ENCODE measurements at places on chromosomes 6 and 20.

DNA sequence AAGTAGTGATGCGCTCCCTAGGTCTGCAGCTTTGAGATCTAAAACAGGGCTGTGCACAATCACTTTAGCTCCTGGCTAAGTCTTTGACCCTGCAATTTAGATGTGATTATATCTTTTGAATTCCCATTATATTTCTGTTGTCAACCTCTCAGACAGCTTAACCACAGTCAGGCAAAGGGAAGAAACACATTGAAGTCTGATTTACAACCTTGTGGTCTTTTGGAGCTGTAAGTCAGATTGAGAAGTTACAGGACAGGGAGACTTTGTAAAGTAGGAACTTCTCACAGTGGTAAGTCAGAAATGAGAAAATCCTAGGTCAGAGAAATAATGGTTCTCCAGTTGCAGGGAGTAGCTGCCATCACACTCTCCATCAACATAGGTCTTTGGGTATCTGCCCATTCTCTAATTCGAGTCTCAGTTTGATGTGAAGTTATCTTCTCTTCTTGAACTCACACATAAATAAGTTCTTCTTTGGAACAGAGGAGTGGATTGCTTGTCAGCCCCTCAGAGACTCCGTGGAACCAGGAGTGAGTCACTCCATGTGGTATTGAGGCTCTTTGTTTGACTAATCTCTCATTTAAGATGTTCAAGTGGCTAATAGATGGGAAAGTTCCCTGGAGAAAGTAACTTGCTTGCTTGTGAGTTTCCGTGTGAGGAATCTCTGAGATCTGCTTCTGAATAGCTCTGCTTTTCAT lies 35.0 kb upstream of the SGK1 start:
- no peak for DNase-seq

- no peak for DNase-seq
Measured at GRCh38 chr6:38604700-38605099, 35.0 kb downstream of the BTBD9 start.

GRCh38 chr6:154996016-154996590 lies 988 bp downstream of the TIAM2 start:
- no peak for DNase-seq

- no peak for DNase-seq
Measured at GRCh38 chr6:24321538-24322162, 36.2 kb downstream of the DCDC2 start.

- DNase-seq = no peak
Measured at GRCh38 chr6:45795678-45796077, 220.0 kb downstream of the CLIC5 start.

DNA sequence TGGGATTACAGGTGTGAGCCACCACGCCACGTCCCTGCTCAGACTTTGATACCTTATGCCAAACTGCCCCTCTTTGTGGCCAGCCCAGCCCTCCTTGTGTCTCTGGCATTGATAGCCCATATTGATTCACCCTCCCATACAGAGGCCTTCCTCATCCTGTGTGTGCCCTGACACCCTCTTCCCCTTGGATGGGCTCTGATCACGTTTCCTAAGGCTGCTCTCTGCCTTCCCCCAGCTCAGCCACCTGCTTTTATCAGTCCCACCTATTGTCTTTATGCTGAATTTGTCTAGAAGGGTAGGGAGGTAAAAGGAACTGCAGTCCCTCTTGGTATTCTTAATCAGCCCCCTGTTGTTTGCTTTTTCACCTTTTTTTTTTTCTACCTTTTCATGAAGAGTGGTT lies 95.9 kb downstream of the CDKAL1 start:
- no peak for DNase-seq

GRCh38 chr6:169865346-169866139 lies 114.1 kb downstream of the ERMARD start:
- no peak for DNase-seq

- no peak for DNase-seq
Measured at GRCh38 chr6:52530351-52530750, 46.5 kb downstream of the TRAM2 start.

DNA sequence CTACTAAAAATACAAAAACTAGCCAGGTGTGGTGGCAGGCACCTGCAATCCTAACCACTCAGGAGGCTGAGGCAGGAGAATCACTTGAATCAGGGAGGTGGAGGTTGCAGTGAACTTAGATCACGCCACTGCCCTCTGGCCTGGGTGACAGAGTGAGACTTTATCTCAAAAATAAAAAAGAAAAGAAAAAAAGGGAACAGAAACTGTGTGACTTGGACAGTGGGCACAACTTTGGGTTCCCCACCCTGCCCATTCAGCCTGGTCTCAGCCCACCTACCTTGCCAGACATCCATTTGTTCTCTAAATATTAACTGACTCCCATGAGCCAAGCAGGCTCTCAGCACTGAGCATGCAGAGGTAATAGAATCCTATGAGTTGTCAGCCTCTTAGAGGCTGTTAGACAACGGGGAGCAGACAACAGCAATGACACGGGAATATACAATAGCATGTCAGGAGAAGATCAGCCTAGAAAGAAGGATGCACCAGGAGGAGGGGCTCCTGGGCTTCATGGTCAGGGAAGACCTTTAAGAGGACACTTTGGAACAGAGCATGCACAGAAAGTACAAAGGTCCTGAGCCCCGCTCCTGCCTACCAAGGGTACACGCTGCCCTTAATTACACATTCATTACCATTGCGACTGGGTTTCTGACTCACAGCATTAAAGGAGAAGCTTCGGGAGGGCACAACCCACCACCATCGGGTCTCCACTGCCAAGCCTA lies 20.0 kb downstream of the FAM209B start:
- DNase-seq = no peak

- no peak for DNase-seq
Measured at GRCh38 chr6:12026120-12026519, 14.0 kb downstream of the HIVEP1 start.

- no peak for DNase-seq
Measured at GRCh38 chr20:26135325-26136110, 438.9 kb upstream of the ZNF337 start.

DNA sequence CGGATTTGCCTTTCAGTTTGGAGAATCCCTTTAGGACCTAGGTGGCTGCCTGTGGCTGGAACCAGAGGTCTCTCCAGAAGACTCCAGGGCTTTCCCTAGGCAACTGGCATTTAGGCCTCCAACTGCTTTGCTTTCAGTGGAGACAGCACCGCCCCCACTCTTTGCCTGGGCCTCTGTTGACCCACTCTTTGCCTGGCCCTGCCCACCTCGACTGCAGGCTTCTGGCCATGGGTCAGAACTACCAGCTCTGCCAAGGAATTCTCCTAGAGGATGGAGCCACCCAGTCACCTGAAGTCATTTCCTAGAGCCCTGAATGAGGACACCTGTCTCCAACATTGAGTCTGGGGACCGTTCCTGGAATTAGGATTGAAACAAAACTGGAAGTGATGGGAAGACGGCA lies 439.0 kb upstream of the CDH4 start:
- no peak for DNase-seq

DNA sequence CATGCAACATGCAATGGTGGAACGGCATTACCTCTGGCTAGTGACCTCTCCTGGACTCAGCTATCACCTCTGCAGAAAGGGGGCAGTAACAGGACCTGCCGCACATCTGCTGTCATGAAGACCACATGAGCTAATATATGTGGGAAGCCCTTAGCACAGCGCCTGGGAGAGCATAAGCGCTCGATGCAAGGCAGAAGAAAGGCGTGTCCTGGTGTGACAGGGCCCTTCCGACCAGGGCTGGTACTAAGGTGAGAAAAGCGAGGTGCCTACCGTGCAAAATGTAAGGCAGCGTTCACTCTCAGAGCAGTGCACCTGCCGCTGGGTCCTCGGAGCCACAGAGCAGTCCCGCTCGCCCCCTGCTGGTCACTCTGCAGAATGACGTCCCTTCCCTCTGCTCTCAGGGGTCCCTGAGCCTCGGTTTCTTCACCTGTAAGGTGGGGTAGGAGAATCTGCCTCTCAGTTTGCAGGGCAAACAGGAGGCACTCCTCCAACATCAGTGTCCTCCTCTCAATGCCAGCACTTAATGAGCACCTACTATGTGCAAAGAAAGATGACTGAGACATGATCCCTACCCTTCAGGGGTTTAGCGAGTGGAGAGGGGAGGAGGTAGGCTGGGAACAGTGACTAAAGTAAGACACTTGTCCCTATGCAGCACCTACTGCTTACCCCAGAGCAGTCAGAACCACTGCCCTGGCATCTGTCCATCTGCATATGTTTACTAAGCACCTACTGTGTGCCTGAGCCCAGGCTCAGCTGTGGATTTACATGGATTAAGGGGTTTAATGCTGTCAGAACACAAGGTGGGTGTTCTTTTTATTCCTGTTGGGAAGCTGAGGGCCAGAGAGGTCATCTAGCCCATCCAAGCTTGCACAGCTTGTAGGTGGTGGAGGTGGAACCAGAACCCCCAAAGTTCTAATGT lies 41.1 kb upstream of the PTGIS start:
- DNase-seq = peak; percentile 55

DNA sequence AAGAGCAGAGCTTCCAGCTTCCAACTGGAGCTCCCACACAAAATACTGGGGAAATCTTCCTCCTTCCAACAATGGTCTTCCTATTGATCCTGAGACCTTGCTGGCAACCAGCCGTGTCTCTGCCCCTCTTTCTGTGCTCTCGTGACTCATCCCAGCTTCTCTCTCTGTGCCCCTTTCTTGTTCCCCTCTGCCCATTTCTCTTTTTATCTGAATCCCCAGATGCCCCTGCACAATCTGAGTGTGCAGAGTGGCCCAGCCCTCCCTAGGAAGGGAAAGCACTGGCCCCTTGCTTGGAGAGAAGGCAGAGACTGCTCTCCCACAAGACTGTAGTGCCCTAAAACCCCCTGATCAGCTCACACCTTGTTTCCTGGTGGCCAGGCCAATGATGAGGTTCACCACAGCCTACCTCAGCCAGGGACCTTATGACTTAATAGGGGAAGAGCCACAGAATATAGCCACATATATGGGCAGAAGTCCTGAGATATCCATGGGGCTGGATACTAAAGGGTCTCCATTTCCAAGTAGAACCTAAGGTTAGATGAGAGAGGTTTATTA lies 23.1 kb upstream of the MAS1L start:
- no peak for DNase-seq

GRCh38 chr20:48143435-48144081 lies 358.3 kb upstream of the SULF2 start:
- DNase-seq = no peak

DNA sequence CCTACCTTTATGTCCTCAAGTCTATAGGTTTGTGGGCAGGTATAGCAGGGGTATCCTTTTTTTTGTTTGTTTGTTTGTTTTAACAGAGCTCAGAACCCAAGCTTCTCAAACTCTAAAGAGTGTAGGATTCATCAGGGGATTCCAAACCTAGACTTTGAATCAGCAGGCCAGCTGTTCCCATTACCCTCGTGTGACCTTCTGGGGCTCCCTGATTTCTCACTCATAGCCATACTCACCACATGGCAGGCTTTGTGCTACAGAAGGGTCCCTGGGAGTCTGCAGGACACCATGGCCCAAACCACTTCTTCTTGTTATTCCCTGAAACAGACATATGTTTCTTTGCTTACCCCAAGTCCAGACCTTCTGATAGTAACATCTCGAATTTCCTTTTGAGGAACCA lies 350.8 kb upstream of the TSHZ2 start:
- no peak for DNase-seq

DNA sequence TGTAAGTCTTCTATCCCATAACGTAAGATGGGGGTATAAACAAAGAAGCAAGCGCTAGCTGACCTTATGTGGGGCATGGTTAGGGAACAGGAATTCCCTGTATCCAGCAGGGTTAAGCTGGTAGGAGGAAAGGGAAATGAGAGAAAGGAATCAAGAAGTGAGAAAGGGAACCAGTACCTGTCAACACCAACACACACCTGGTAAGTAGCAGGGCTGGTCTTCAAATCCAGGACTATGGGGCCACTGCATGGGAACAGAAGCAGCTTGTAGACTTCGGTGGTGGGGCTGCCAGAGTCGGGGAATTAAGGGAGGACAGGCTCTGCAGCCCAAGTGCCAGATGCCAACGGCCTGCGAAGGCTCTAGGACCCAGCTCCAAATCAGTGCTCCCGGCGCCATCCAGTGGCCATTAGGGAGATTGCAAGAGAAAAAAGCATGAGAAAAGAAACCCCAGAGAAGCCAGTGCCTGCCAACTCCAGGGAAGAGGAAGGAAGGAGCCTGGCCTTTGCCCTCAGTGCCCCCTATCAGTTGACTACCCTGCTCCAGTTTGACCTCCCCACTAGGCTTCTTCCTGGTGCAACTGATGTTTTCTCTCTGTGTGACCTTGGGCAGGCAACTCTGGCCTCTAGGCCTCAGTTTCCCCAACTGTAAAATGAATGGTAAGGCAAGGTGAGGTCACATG lies 15.8 kb upstream of the RBPJL start:
- peak; percentile 14 for DNase-seq

DNA sequence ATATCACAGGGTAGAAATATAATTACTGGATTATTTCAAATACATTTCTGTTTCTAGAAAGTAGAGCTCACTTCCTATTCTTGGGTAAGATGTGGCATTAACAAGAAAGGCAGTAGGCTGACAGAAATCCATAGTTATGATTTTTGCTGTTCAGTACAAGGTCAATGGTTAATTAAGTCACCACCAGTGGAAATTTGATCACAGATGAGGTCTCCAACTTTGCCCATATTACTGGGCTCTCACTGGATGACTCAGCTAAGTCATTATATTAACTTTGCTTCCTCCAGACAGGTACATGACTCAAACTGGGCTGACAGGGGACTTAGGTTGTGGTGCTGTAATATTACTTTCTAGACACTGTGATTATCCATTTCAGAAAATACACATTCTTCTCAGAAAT lies 212.4 kb downstream of the GRIK2 start:
- DNase-seq = no peak

GRCh38 chr20:21102603-21103311 lies 3.4 kb downstream of the LINC00237 start:
- no peak for DNase-seq

DNA sequence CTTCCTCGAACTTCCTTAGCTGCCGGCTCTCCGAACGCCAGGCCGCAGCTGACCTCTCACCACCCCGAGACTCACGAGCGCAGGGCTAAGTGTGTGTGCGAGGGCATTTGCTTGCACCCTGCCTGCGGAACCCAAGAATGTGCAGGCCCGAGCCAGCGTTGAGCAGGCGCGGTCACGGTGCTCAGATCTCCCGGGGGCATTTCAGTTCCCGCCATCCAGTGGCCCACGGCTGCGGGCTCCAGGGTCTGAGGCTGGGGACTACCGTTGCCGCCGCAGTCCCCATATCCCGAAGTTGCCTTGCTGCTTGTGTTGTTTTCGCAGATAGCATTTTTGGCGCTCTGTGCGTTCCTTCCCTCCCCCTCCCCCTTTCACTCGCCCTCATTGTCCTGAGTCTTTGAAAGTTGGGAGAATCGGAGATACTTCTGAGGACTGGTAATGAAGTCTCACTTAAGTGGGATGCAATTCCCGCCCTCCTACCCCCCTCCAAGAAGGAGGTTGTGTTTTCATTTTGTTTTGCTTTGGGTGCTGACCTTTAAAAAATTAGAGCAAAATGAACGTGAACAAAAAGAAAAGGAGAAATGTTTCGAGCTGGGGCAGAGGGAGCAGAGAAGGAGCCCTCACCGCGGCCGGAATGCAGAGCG lies 1.7 kb downstream of the NR2E1 start:
- no peak for DNase-seq

GRCh38 chr6:37210313-37210968 lies 40.5 kb downstream of the PIM1 start:
- DNase-seq = peak; percentile 18
